ENCODE measurements at places on chromosomes 7 and 10.

DNA sequence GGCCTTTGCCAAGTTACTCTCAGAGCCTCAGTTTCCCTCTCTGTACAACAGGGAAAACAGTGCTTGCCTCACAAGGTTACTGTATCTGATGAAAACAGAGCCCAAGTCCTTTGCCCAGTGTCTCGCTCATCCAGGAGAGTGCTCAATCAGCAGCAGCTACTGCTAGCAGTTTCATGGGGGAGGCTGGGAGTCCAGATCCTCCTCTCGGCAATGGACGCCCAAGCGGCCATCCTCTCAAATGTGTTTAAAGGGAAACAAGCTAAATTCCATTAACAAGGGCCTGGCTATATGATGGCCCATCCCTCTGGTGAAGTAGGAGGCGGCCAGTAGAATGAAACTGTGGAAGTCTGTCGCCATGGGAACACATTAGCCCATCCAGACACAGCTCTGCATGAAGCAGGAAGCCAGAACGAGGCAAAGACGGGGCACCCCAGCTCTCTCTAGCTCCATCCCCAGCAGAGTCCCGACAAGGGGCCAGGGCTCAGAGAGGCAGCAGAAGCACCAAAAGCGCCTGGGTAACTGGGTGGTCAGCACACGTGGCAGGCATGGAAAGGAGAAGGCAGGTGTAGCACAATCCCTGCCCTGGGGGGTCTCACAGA is 35.2 kb downstream of the FAM53B start:
- no peak for DNase-seq

DNA sequence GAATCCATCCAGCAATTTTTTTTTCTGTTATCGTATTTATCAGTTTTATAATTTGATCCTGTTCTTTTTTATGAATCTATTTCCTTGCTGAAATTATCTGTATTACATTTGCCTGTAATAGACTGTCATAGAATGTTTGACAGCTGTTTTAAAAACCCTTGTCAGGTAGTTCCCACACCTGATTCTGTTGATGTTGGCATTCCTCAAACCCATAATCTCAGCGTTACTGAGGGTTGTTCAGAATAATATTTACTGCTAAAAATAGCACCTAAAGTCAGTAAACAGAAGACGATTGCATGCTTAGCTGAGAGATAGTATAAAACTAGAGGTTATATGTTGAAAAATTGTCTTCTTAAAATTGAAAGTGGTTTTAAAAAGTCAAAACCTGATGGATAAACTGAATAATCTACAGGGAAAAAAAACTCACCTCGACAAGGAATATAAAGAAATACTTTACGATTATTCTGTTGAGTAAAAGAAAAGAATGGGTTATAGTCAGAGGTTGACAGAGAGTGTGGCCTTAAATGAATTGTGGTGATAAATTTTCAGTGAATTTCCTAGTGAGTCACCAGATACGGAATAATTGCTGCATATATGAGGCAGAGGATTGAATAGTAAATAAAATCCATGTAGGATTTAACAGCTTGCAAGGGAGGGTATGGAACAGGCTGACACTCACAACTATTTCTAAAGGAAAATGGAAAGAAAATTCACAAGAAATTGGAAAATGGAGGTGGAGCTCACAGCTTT is 824.1 kb upstream of the IGFBP3 start:
- no peak for DNase-seq

DNA sequence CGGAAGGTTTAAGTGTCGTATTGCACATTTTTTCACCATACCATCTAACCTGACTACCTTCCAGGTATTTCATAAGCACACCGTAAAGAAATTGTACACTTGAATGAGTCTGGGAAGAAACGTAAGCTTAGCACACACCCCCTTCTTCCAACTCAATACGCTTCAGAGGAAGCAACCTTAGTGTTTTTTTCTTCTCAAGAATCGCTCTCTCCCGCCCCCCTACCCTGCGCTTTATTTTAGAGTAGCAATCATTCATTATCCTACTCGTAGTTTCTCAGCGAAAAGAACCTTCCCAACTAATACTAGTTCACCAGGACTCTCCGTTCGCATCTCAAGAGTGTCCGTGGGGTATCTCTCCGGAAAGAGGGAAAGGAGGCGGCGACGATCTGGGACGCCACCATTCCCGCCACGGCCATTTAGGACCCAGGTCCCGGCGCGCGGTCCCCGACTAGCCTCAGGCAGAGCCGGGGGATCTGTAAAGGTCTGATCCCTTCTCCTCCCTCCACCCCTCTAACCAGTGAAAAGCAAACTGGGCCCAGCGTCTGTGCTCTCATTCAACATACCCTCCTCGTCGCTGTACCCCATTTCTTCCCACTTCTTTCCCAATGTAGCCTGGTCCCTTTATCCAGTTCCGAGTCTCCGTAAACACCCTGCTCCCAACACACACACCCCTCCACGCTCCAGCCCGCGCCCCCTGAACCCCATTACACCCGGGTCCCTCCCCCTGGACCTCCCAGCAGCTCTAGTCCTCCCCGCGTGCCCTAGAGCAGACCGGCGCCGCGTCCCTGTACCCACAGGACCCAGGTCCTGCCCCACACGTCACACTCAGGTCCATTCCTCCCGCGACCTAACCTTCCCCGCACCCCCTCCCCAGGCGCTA is 16.0 kb downstream of the MYOZ1 start:
- no peak for DNase-seq

- no peak for DNase-seq
Measured at GRCh38 chr7:111146136-111146535, 55.2 kb downstream of the LRRN3 start.

GRCh38 chr7:7290429-7291122 is 108.2 kb downstream of the C1GALT1 start:
- no peak for DNase-seq

- DNase-seq, result no peak
Measured at GRCh38 chr7:155449008-155449868, 8.7 kb upstream of the EN2 start.

GRCh38 chr10:86872757-86873156 is 84.7 kb downstream of the MMRN2 start:
- no peak for DNase-seq
